Sigmoid colon (tissue), 7 donors: ENCODE measurements at places on chromosomes 16 and 17. TPM values are rescaled to one million over a fixed set of nuclear protein-coding genes. Genes with fewer than 3 reads are reported as not detected.

- H3K27me3 ChIP-seq, result no peaks in the 10 kb centered on the region
- H3K4me3 ChIP-seq, result no peak overlapping the region
- H3K4me1 ChIP-seq, result peaks cover 22% of the 10 kb centered on the region
- DNase-seq, result no peak
- no peak overlapping the region for H3K27ac ChIP-seq
- H3K36me3 ChIP-seq, result no peaks in the 10 kb centered on the region
Observed at GRCh38 chr17:32491371-32492263, 4.8 kb downstream of the CDK5R1 start.

Gene RASL10B
- total RNA-seq, result 5.5 TPM

- no peak overlapping the region for H3K27ac ChIP-seq
- H3K4me1 ChIP-seq, result no peaks in the 10 kb centered on the region
- H3K4me3 ChIP-seq, result no peak overlapping the region
- no peaks in the 10 kb centered on the region for H3K36me3 ChIP-seq
Observed at GRCh38 chr17:74309902-74310301, 16.1 kb upstream of the KIF19 start.

Gene TMEM88
- total RNA-seq, result 11.1 TPM

- no peak for DNase-seq
- H3K36me3 ChIP-seq, result peaks cover 49% of the 10 kb centered on the region
- H3K27ac ChIP-seq, result no peak overlapping the region
Observed at GRCh38 chr17:58351182-58351581, 819 bp downstream of the SUPT4H1 start.

DNA sequence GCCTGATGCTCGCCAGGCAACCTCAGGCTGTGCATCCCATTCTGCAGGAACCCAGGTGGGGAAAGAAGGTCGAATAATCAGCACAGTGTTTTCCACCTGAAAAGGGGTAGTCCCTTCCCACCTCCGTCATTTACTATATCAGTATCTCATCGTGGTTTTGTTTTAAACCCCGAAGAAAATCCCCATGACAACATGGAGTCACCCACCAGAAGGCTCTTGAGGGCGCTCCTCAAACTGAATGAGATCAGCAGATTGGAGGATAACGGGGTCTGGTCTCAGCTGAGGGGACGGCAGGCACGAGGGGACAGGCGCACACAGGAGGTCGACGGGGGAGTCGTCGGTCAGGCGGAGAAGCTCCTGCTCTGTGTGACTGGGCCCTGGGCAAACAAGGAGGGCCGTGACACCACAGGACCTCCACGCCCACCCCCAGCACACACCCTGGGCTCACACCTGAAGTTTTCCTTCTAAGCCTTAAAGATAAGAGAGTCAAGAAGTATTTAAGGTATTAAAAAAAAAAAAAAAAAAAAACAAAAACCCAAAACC is 44.2 kb downstream of the MARF1 start:
- no peaks in the 10 kb centered on the region for H3K27me3 ChIP-seq
- no peaks in the 10 kb centered on the region for H3K4me1 ChIP-seq
- DNase-seq, result peak; percentile 57
- no peak overlapping the region for H3K27ac ChIP-seq
- no peak overlapping the region for H3K4me3 ChIP-seq

Gene SLC5A11
- 0.14 TPM for total RNA-seq

Gene GFER
- 23.8 TPM for total RNA-seq

DNA sequence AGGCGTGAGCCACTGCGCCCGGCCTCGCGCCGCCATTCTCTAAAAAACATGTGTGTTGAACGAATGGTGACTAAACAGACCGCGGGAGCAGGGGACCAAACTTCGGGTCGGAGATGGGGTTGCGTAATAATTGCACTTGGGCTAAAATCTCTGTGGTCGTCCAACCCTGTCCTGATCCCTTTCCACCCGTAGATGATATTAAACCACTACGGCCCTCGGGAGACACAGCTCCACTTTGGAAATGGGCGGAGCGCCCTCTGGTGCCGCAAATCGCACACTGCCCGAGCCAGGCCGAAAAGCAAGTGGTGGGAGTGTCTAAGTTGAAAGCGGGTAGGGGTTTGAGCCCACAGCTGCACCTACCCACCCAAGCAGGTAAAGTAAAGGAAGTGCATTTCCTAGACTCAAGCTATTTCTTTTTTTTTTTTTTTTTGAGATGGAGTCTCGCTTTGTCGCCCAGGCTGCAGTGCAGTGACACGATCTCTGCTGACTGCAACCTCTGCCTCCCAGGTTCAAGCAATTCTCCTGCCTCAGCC is 17.0 kb downstream of the CAVIN1 start:
- H3K36me3 ChIP-seq, result peaks cover 26% of the 10 kb centered on the region
- no peaks in the 10 kb centered on the region for H3K27me3 ChIP-seq
- H3K27ac ChIP-seq, result peak overlapping the region; percentile 100

- H3K27me3 ChIP-seq, result no peaks in the 10 kb centered on the region
- no peak for DNase-seq
- H3K36me3 ChIP-seq, result no peaks in the 10 kb centered on the region
Observed at GRCh38 chr17:46962374-46962790, 16.7 kb downstream of the RPRML start.

GRCh38 chr17:78032166-78032565 is 73.7 kb downstream of the TNRC6C start:
- no peak for DNase-seq
- peaks cover 14% of the 10 kb centered on the region for H3K36me3 ChIP-seq
- no peaks in the 10 kb centered on the region for H3K27me3 ChIP-seq
- H3K4me3 ChIP-seq, result no peak overlapping the region

GRCh38 chr16:70417661-70418060 is 21.2 kb downstream of the ST3GAL2 start:
- no peak for DNase-seq
- H3K4me3 ChIP-seq, result no peak overlapping the region
- H3K27me3 ChIP-seq, result no peaks in the 10 kb centered on the region
- H3K27ac ChIP-seq, result no peak overlapping the region

- H3K27ac ChIP-seq, result no peak overlapping the region
- DNase-seq, result peak; percentile 27
- H3K36me3 ChIP-seq, result no peaks in the 10 kb centered on the region
- no peaks in the 10 kb centered on the region for H3K27me3 ChIP-seq
- peaks cover 59% of the 10 kb centered on the region for H3K4me1 ChIP-seq
Observed at GRCh38 chr17:66426397-66427033, 124.1 kb downstream of the PRKCA start.

- no peak overlapping the region for H3K4me3 ChIP-seq
- peak; percentile 59 for DNase-seq
- no peaks in the 10 kb centered on the region for H3K27me3 ChIP-seq
- peaks cover 12% of the 10 kb centered on the region for H3K36me3 ChIP-seq
Observed at GRCh38 chr16:31465788-31466370, 6.1 kb upstream of the TGFB1I1 start.

DNA sequence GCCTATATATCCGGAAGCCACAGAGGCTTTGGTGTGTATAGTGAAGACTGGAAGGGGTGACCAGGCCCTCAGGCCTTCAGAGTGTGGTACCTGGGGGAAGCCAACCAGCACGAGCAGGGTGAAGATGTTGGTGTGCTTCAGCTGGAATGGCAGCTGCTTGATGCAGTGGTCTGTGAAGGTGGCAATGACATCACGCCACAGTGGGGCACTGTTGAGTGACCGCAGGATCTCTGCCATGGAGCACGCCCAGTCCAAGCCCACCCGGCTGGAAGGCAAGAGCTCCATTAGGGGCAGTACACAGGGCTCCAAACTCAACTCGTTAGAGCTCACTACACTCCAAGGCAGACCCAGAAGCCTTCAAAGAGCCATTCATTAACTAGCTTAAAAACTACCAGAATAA is 68.5 kb upstream of the ATP2A3 start:
- H3K27me3 ChIP-seq, result no peaks in the 10 kb centered on the region
- H3K4me1 ChIP-seq, result no peaks in the 10 kb centered on the region
- no peak overlapping the region for H3K4me3 ChIP-seq

DNA sequence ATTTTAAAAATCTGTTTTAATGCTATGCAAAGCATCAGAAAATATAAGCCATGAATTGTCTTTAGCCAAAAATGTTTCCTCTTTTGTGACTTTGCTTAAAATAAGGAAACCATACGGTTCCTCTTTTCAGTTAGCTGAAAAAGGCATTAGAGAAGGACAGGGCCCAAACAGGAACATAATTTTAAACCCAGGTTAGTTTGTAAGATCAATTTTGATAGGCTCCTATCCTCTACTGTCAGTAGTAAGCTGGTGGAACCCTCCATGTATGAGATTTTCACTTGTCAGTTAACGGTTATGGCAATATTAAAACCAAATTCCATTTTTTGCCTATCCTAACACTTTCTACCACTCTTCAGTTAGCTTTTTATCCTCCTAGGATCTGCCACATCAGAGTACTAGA is 4.3 kb downstream of the EVI2B start:
- H3K4me3 ChIP-seq, result no peak overlapping the region
- H3K27ac ChIP-seq, result peak overlapping the region; percentile 42
- H3K4me1 ChIP-seq, result no peaks in the 10 kb centered on the region
- no peaks in the 10 kb centered on the region for H3K36me3 ChIP-seq

DNA sequence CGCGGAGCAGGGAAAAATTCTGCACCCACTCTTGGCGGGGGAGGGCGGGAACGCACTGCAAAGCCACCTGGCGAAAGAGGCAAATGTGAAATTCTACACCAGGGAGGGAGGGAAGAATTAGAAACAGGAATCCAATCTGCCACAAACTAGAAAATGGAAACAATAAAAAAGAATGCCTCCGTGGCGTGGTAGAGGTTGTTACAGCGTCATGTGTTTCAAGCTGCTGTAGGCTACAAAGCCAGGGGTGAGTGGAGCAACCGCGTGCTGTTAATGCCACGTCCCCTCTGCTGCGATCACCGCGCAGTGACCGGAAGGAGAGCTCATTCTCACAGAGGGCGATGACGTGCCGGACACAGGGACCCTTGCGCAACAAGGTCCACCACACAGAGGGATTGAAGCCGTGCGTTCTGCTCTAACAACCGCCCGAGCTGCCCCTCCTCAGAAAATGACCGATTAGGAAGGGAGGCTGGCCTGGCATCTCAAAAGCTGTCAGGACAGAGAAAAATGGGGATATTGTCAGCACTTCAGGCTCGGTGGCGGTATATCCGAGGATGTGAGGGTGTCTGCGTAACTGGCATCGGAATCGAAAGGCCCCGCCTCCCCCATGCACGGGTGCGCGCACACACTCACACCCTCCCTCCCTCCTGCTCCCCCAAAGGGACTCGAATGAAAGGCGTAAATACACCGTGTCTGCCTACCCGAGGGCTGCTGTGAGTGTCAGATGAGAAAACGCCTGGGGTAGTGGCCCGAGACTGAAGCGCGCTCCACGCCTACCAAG is 70.8 kb upstream of the TNRC6C start:
- no peaks in the 10 kb centered on the region for H3K27me3 ChIP-seq
- H3K27ac ChIP-seq, result peak overlapping the region; percentile 67
- H3K4me1 ChIP-seq, result peaks cover 19% of the 10 kb centered on the region
- DNase-seq, result peak; percentile 96
- H3K36me3 ChIP-seq, result no peaks in the 10 kb centered on the region

GRCh38 chr17:10842658-10843057 is 4.8 kb upstream of the PIRT start:
- no peak for DNase-seq
- H3K36me3 ChIP-seq, result no peaks in the 10 kb centered on the region
- no peak overlapping the region for H3K27ac ChIP-seq
- H3K27me3 ChIP-seq, result no peaks in the 10 kb centered on the region

Gene C1QTNF8
- not detected for total RNA-seq

- no peak overlapping the region for H3K4me3 ChIP-seq
- no peaks in the 10 kb centered on the region for H3K36me3 ChIP-seq
- peak; percentile 21 for DNase-seq
- peaks cover 46% of the 10 kb centered on the region for H3K27me3 ChIP-seq
- H3K27ac ChIP-seq, result no peak overlapping the region
Observed at GRCh38 chr16:2784358-2785100, 2.8 kb downstream of the PRSS33 start.

DNA sequence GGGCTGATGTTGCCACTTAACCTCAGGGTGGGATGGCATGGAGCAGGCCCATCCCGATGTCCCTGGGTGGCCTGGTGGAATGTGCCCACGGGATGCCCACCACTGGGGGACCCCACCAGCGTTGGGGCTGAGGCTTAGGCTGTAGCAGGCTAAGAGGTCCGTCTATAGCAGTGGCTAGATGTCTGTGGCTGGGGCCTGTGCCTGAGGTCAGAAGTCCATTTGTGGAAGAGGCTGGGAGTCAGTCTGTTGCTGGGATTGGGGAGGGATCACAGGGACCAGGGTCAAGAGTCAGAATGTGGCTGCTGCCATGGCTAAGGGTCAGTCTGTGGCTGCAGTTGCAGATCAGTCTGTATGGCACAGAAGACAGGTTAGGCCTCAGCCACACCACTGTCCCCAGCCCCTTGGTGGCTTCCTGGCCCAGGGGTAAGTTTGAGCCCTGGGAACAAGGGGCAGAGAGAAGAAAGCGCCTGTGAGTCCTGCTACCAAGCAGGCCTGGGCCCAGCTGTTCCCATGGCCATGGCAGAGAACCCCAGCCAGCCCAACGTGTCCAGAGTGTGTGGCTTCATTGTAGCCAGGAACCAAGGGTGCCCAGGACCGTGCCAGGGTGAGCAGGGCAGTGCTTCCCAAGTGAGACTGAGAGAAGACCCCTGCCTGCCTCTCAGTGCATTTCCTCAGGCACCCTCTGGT is 35.7 kb downstream of the RAI1 start:
- H3K36me3 ChIP-seq, result no peaks in the 10 kb centered on the region
- peaks cover 47% of the 10 kb centered on the region for H3K4me1 ChIP-seq
- peak overlapping the region; percentile 87 for H3K27ac ChIP-seq
- no peak overlapping the region for H3K4me3 ChIP-seq
- no peak for DNase-seq

Gene GINS2
- total RNA-seq, result 0.16 TPM

DNA sequence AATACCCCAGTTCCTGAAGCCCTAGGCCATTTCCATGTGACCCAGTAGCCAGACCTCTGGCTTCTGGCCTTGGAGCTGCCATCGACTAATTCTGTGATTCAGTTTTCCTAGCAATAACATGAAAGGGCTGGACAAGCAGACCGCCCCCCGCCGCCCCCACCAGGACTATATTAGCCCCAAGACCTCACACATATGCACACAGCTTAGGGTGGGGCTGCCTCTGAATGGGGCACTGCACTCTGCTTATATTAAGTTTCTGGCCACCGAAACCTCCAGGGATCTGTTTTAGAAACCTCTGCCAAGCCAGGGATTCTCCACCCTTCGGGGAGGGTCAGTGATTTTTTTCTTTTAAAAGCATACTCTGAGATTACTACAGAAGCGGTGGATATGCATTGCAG is 2.3 kb downstream of the RAB11FIP4 start:
- H3K27me3 ChIP-seq, result peaks cover 52% of the 10 kb centered on the region
- no peak for DNase-seq
- H3K36me3 ChIP-seq, result no peaks in the 10 kb centered on the region
- H3K27ac ChIP-seq, result no peak overlapping the region
- H3K4me1 ChIP-seq, result no peaks in the 10 kb centered on the region

Gene TOP2A
- 1.4 TPM for total RNA-seq

DNA sequence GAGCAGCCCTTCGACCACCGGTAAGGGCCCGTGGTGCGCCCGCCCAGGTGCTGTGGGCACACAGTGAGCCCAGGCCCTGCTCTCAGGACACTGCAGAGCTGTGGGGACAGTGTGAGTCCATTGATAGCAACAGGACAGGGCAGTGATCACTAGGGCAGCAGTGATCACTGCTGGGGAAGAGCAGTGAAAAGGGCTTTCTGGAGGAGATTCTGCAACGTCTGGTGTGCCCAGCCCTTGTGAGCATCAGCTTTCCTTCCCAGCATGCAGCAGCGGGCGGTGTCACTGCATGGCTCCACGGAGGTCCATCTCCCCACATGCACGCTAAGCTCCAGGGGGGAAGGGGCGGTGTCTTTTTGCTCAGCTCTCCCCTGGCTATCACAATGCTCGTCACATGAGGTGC is 32.1 kb downstream of the MAP1LC3B start:
- no peak overlapping the region for H3K4me3 ChIP-seq
- no peak overlapping the region for H3K27ac ChIP-seq
- H3K36me3 ChIP-seq, result peaks cover 14% of the 10 kb centered on the region
- H3K27me3 ChIP-seq, result no peaks in the 10 kb centered on the region
- DNase-seq, result peak; percentile 26
